ENCODE measurements at places on chromosomes 4 and X.
A peak's percentile ranks its signal among the peaks of the same experiment; 100 is the strongest.

DNA sequence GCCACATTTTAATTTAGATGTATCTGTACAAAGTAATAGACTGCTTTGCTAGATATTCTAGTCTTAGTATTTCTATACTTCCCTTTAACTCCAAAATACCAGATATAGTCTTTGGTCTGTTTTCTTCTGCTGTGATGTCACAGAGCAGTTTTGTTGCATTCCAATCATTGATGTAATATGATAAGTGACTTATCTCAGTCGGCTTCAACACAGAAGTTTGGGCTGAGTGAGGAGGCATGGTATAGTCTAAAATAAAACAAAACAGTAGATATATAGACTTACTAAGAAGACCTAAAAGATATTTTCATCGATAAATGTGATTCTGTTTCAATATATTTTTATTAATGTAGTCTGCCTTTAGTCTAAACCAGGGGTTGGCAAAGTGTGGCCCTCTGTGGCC, 169.9 kb downstream of the DCK start:
- no peak for DNase-seq

DNA sequence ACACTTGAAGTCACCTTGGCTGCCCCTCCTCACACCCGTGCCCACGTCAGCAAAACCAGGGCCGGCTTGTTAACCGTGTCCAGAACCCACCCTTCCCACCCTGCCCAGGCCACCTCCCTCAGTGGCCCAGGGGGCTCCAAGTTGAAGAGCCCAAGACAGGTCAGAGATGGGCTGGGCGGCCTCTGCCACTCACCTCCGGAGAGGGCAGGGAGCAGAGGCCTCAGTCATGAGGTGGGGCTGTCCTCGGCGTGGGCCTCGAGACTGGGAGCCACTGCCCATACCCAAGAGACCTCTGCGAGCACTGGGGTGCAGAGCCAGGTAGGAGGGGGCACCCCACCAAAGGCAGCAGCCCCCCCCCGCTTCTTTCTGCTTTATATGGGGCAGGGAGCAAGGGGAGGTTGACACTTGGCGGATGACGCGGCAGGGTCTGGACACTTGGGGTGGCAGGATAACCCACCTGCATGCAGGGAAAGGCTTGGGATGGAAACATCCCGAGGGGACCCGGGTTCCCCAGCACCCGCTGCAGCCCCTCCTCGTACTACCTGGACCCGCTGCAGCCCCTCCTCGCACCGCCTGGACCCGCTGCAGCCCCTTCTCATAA, 38.0 kb upstream of the SPON2 start:
- no peak for DNase-seq

DNA sequence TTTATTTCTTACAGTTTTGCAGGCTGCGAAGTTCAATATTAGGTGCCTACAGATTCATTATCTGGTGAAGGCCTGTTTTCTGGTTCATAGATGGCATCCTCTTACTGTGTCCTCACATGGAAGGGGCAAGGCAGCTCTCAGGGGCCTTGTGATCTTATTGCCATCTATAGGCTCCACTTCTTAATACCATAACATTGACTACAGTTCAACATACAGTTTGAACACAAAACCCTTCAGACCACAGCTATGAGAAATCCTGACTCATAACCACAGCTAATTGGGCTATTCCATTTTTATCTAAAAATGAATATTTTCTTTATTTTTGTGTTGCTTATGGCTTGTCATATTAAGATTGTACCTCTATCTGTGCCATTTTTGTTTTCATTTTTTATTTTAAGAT, 72.3 kb downstream of the STAG2 start:
- no peak for DNase-seq

- DNase-seq: peak; percentile 93
Observed at GRCh38 chr4:147866532-147867271, 134.8 kb downstream of the ARHGAP10 start.

DNA sequence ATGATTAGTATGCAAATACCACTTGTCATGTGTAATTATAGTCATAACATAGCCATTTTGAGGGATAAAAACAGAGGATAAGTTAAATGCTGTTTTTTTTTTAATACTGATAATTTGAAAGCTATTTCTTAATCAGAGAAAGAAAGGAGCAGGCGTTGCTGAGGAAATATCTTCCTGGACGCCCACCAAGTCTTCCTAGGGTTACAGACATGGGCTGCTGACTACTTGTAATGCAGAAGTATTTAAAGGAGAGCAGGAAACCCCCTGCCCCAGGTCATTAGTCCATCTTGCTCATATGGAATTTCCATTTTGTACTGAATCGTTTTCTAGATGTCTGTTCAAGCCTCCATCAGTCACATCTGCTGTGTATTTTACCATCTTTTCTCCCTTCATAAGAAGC, 176.2 kb downstream of the ADGRL3 start:
- no peak for DNase-seq

- DNase-seq: no peak
Observed at GRCh38 chrX:18828832-18829404, 121.5 kb downstream of the PPEF1 start.

DNA sequence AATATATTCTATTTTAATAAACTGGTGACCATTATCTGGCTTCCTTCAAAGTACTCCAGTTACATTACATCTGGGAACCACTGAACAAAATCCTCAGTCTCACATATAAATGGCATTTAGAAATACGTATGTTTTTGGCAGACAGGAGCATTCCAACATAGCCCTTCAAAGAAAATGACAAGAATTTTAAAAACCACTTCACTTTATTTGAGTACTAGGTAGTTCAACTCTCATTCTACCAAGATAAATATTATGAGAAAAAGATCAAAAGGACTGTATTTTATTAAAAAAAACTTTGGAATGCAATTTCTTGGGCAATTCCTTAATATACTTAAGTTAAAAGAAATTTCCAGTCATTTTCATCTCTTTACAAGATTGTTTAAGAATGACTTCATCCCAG, 17.6 kb downstream of the TNIP3 start:
- no peak for DNase-seq

GRCh38 chr4:31124008-31124585, 403.9 kb downstream of the PCDH7 start:
- DNase-seq: no peak

GRCh38 chr4:111633663-111634266, 511.5 kb upstream of the FAM241A start:
- DNase-seq: no peak

DNA sequence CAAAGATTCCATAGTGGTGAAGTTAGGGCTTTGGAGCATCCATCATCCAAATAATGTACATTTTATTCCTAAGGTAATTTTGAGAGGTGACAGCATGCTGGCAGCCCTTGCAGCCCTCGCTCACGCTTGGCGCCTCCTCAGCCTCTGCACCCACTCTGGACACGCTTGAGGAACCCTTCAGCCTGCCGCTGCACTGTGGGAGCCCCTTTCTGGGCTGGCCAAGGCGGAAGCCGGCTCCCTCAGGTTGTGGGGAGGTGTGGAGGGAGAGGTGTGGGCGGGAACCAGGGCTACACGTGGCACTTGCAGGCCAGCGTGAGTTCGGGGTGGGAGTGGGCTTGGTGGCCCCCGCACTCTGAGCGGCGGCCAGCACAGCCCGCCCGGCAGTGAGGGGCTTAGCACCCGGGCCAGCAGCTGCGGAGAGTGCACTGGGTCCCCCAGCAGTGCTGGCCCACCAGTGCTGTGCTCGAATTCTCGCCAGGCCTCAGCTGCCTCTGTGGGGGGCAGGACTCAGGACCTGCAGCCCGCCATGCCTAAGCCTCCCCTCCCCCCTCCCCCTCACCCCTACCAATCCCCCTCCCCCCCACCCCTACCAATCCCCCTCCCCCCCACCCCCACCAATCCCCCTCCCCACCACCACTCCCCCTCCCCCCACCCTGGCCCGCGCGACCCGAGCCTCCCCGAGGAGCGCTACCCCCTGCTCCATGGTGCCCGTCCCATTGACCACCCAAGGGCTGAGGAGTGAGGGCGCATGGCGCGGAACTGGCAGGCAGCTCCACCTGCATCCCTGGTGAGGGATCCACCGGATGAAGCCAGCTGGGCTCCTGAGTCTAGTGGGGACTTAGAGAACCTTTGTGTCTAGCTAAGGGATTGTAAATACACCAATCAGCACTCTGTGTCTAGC, 37.0 kb upstream of the DKK2 start:
- no peak for DNase-seq

DNA sequence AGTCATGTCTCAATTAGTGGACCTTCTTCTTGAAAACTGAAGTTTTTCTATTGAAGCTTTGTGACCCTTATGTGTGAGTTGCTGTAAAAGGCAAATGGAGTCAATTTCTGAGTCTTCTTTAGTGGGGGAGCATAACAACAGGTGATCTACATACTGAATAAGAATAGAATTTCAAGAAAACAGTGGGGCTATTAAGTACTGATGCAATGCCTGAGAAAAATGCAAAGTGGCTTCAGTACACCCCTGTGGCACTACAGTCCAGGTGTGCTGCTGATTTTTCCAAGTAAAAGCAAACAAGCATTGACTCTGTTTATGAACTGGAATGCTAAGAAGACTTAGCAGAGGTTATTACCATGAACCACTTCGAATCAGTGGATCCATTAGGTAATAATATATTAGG, 328.0 kb upstream of the PABPC4L start:
- DNase-seq: no peak

DNA sequence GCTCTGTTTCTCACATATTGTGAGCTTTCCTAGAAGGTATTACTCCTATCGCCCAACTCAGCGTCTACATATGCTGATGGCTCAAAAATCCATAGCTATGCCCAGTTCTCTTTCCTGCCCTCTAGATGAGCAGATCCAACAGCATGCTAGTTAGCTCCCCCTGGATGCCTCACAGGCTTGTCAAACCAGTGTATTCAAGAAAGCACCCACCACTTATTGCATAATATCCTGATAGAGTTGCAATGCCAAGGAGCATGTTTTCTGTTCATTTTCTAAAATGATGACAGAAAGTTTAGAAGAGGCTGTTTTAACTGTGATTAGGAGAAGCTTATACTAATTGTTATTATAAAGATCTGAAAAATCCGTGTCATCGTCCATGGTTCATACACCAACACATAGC, 1.9 kb upstream of the PACRGL start:
- no peak for DNase-seq

- DNase-seq: peak; percentile 17
Observed at GRCh38 chr4:8285143-8285975, 15.8 kb downstream of the HTRA3 start.

- DNase-seq: no peak
Observed at GRCh38 chr4:121472937-121473721, 92.3 kb upstream of the QRFPR start.

DNA sequence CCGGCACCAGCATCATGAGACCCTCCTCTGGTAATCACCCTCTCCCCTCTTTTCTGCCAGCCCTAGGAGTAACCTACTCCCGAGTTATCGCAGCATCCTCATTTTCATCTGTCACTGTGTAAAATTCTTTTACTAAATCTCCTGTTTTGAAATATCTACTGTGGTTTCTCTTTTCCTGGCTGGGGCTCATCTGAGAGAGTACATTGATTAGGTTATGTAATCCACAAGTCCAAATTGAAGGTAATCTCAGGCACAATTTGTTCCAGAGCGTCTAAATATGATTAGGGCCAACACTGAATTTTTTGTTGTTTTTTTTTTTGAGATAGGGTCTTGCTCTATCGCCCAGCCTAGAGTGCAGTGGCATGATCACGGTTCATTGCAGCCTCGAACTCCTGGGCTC, 142.4 kb downstream of the SMIM20 start:
- no peak for DNase-seq

GRCh38 chrX:57267308-57267707, 19.2 kb upstream of the FAAH2 start:
- no peak for DNase-seq

- no peak for DNase-seq
Observed at GRCh38 chr4:158179465-158179864, 6.6 kb upstream of the GASK1B start.

- DNase-seq: no peak
Observed at GRCh38 chrX:130296297-130296678, 27.6 kb upstream of the ZNF280C start.

DNA sequence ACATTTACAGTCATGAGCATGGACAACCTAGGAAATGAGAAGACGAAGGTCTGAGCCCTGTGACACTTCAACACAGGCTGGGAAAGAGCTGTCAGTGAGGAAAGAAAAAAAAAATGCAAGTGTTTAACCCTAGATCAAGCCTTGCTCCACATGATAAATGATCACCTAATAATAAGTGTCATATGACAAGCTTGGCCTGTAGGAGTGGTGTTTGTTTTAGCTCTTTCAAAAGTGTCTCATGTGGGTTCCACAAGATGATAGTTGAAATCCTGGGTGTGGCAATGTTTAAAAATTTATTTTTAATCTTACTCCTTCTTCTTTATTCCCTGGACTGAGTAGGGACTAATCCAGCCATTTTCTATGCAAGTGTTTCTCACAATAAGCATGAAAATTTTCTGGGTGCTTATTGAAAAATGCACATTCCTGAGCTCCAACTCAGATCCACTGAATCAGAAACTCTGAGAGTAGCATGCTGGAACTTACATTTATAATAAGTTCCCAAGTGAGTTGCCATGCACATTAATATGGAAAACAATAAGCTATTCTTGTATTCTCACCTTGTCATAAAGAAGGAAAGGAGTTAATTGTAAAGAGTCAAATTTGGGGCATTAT, 138.3 kb downstream of the AREG start:
- DNase-seq: no peak

DNA sequence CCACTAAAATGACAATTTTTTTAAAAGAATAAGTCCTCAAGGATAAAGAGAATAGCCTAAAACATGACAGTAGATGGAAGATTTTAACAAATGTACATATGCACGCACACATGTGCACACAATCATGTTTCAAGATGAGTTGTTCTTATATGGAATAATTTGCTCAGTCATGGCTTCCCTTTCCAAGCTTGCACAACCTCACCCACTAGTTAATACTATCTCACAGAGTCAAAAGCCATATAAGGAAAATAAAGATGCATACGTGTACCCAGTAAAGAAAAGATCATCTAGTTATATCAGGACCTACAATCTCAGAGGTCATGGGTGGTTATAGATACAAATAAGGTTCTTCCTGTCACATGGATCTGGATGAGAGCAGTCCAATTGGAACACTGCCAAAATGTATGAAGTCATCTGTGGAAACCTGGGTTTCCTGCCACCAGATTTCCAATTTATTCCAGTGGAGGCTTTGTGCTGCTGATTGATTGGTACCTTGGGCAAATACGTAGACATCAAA, 56.1 kb downstream of the FAM13A start:
- DNase-seq: no peak

DNA sequence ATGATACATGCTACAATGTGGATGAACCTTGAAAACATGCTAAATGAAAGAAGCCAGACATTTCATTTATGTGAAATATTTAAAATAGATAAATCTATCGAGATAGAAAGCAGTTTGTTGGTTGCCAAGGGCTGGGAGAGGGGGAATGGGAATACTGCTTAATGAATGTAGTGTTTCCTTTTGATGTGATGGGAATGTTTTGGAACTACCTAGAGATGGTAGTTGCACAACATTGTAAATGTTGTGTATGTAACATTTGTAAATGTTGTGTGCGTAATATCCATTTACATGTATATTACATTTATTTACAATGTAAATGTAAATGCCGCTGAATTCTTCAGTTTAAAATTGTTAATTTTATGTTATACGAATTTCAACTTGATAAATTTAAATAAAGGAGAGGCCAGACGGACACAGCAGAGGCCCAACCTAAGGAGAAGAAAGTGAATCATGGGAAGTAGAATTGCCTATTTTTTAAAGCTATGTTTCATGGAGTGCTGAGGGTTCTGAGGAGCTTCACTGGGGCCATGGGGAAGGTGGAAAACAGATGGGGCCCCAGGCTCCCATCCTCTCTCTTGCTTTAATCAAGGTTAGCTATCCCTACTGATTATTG, 60.0 kb upstream of the TEX13D start:
- no peak for DNase-seq
